ENCODE measurements at places on chromosomes 4 and X.

DNA sequence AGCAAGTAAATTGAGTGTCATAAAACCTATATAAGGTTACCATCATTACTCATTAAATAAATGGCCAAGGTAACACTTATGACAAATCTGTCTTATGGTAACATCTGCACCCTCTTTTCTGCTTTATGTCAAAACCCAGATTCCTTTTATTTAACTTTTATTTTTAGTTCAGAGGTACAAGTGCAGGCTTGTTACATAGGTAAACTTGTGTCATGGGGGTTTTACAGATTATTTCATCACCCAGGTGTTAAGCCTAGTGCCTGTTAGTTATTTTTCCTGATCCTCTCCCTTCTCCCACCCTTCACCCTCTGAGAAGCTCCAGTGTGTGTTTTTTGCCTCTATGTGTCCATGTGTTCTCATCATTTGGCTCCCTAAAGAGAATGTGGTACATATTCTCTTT is 930.7 kb downstream of the CCSER1 start:
- peak; percentile 91 for DNase-seq

- DNase-seq = peak; percentile 64
Measured at GRCh38 chr4:96102541-96103026, 262.7 kb downstream of the PDHA2 start.

DNA sequence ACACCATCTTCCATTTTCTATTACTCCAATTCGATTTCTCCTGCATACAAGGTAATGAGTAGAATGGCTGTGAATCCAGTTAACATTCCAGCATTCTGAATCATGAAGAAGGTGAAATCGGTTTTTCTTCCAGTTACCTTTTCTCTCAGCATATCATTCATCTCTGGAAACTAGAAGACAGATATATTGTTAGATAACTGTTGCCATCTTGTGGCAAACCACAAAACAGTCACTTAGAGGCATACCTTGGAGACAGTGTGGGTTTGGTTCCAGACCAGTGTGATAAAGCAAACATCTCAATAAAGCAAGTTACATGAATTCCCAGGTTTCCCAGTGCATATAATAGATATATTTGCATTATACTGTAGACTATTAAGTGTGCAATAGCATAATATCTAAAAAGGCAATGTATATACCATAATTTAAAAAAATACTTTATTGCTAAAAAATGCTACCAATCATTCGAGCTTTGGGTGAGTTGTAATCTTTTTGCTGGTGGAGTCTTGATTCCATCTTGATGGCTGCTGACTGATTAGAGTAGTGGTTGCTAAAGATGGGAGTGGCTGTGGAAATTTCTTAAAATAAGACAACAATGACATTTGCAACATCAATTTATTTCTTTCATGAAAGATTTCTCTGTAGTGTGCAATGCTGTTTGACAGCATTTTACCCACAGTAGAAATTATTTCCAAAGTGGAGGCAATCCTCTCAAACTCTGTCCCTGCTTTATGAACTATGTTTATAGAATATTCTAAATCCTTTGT is 82.1 kb downstream of the SLC39A8 start:
- DNase-seq = peak; percentile 79

DNA sequence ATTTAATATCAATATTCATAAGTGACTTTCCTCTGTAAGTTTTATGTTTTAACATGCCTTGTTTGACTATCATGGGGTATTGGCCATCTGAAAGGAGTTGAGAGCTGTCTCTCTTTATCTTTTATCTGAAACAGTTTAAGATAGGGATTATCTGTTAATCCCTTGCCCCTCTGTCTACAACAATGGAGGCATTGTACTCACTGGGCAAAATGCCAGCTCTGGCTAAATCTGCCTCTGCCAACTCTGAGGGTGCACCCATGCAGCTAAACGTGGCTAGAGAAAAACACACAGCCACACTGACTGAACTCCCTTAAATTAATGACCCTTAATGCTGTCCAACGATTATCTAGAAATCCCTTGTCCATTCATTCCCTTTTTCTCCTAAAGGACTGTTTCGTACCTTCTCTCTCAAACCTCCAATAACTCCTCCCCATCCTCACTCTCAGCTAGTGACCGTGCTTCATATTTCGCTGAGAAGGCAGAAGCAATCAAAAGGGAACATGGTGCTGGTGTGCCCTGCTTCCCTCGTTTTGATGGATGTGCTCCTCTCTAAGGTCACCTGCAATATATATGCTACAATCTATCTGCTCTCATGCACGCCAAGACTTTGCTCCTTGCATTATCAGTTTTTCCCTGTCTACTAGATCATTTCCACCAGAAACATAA is 10.3 kb downstream of the PHKA2 start:
- no peak for DNase-seq

- no peak for DNase-seq
Measured at GRCh38 chr4:148653681-148654080, 211.5 kb upstream of the NR3C2 start.

DNA sequence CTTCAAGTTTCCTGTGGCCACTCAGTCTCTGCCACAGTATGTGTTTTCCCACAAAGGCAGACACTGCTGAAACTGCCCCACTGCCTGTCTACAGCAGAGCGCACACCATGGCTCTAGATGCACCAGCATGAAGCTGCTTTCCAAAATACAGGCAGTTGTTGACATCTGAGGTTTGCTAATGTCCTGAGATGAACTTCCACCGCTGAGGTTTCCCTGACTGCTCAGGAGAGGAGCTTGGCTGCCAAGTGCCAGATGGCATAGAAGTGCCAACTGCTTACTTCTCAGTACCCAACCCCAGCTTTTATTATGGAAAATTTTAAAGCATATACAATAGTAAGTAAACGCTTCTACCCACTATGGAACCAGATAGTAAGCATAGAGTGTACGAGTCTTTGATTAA is 61.0 kb upstream of the EXOC1L start:
- no peak for DNase-seq

- no peak for DNase-seq
Measured at GRCh38 chr4:127881563-127881864, 821 bp downstream of the PLK4 start.

DNA sequence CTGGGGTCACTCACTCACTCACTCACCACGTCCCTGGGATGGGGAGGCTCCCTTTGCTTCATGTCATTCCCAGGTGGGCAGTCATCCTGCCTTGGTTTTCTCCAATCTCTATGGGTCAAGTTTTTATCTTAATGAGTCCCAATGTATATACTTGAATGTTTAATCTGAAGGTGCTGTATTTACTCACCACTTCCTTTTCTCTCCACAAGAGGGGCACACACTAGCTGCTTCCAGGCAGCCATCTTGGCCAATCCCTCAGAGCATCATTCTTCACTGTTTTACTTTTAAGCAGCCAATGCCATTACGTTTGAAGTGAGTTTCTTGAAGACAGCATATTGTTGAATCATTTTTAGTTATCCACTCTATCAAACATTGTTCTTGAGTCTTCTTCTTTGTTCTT is 153.4 kb upstream of the ARSJ start:
- peak; percentile 14 for DNase-seq

DNA sequence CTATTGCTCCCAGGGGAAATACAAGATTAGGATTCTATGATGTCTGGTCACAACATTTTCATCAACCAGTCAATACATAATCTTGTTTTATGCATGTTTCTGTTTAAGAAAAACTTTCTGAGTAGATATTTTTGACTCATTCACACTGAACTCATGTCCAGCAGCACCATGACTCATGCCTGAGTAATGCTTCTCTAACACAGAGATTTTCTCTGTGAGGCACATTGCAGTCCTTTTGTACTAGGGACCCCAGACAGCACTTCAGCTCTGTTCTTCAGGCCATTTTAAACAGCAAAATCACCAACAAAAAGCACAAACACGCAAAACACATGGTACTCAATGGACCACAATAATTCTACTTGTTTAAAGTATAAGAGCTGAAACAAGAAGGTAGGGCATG is 83.6 kb downstream of the MXRA5 start:
- DNase-seq = peak; percentile 85

- DNase-seq = peak; percentile 39
Measured at GRCh38 chr4:98688411-98689290, 30.2 kb upstream of the TSPAN5 start.

- DNase-seq = no peak
Measured at GRCh38 chr4:163196926-163197480, 30.3 kb upstream of the NAF1 start.

GRCh38 chrX:68746988-68747387 is 81.8 kb upstream of the EFNB1 start:
- no peak for DNase-seq

DNA sequence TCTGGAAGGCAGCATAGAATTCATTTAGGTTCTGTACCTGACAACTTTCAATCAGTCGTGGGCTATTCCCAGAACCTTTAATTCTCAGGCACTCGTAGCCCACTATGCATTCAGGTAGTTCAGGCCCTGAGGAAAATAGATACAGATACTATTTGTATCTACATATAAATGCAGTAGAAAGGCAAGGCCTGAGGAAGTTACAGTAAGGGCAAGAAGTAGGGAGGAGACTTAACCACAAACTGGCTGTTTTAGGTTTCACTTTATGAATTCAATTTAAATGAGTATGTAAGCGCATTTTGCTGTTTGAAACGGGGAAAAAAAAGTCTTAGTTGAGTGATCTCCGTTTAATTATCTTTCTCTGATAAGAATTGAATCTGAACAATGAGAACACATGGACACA is 529.4 kb upstream of the ATOH1 start:
- no peak for DNase-seq

DNA sequence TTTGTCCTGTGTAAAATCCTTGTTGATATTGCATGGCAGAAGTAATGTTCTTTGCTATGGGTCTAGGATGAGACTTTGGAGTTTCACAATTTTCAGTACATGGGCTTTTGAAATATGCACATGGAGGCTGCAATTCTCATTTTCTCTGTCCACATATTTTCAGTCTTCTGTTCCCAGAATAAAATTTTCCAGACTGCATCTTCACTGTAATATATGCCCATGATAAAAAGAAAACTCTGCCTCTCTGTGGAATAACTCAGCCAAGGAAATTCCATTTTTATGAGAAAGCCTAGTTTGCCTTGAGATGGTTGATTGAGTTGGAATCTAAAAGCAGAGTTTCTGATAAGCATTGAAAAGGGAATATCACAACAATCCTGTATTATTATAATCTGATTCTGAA is 601.4 kb upstream of the AADAT start:
- DNase-seq = no peak

- no peak for DNase-seq
Measured at GRCh38 chr4:94399721-94400120, 52.0 kb upstream of the PDLIM5 start.

DNA sequence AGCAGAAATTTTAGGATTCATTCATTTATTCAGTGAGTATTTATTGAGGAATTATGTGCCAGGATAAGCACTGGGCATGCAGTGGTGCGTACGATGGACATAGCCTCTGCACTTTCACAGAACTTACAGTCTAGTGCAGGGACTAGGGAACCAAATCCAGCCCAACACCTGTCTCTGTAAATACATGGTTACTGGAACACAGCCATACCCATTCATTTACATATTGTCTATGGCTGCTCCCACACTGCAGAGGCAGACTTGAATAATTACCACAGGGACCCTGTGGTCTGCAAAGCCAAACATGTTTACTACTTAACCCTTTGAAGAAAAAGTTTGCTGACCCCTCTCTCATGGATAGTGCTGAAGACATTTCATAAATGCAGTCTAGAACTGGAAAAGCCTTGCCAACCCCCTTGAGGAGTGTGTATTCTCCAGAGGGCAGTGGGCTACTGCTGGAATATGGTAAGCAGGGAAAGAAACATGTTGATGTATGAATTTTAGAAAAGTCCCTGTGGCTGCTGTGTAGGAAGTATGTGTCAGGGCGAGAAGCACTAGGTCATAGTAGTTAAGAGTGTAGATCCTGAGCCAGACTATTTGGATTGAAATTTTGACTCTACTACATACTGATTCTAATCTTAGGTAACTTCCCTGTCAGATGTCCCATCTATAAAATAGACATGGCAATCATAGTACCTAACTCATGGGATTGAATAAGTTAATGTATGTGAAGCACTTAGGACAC is 75.5 kb downstream of the GALNT7 start:
- no peak for DNase-seq

DNA sequence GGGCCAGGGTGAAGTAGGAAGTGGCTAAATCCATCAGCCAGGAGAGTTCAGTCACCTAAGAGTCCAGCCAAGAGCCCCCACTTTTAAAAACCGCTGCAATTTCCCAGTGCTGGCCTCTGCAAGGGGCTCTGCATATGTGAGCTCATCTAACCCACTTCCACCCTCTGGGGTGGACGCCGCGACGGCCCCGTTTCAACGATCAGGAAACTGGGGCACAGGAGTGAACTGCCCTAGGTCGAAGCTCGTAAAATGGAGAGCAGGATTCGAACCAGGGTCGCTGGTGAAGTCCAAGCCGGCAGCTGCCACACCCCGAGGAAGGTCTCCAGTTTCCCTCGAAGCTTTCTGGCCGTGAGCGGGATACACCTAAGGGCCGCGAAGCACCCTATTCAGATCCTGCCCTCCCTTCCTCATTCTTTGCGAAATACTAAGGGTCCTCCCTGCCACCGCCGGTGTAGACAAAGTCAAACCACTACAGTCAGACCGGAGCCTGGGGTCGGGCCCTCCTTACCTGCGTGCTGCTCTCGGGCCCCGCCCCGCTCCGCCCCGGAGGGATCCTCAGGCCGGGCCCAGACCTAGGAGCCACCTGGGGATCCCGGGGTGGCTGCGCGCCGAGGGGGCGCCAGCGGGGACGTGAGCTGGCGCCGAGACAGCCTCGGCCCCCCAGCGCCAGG is 446 bp downstream of the EVC2 start:
- DNase-seq = peak; percentile 33

- DNase-seq = no peak
Measured at GRCh38 chrX:49120091-49120490, 3.4 kb downstream of the GPKOW start.

DNA sequence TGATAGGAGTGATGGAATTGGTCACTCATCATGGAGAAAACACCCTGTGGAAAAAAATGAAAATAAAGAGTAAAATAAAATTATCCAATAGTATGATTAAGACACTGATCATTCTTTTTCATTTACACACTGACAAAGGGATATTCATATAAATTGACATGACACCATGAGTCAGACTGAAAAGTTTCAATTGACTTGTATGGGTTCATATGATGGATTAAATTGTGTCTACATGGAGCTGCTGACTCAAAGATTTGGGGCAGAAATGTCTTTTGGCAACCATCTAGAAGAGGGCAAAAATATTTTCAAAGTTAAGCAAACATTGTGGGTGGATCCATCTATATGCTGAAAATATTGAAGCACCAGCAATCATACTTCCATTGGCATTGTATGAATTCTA is 153.4 kb upstream of the PPP3CA start:
- DNase-seq = peak; percentile 51

- DNase-seq = no peak
Measured at GRCh38 chr4:82123934-82124333, 249.9 kb downstream of the HNRNPD start.

- DNase-seq = no peak
Measured at GRCh38 chr4:151144329-151145072, 45.1 kb downstream of the RPS3A start.

GRCh38 chr4:168881781-168882420 is 128.2 kb downstream of the CBR4 start:
- DNase-seq = peak; percentile 17

DNA sequence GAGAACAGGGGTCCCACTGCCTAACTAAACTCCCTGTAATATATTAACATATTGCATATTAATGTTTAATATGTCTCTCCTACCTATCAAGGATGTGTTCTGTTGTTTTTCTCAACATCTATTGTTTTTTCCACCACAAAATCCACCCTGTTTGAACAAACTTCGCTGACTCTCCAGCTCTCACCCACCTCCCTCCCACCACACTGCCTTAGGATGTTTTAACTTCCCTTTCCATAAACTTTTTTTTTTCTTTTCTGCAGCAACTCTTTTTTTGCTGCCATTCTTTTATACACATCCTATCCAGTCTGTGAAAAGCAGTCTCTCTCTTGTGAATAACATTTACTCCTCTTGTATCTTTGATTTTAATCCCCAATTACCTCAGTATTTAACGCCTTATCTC is 226.1 kb downstream of the PCDH7 start:
- DNase-seq = no peak
